ENCODE measurements at places on chromosomes 11 and 22. TPM values are rescaled to one million over a fixed set of nuclear protein-coding genes. Genes with fewer than 3 reads are reported as not detected.

DNA sequence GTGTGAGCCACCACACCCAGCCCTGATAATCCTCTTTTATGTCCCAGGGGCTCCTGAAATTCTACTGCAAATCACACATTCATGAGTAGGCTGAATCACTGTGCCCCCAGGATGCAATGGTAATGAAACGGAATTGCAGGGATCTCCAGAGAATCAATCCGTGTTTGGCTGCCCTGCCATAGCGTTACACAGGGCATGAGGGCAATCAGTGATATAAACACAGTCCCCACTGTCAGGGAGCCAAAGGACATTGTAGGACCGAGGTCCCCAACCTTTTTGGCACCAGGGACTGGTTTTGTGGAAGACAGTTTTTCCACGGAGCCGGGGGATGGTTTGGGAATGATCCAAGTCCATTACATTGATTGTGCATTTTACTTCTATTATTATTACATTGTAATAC is 9.0 kb upstream of the PLA2G6 start:
- DNase-seq: no peak

DNA sequence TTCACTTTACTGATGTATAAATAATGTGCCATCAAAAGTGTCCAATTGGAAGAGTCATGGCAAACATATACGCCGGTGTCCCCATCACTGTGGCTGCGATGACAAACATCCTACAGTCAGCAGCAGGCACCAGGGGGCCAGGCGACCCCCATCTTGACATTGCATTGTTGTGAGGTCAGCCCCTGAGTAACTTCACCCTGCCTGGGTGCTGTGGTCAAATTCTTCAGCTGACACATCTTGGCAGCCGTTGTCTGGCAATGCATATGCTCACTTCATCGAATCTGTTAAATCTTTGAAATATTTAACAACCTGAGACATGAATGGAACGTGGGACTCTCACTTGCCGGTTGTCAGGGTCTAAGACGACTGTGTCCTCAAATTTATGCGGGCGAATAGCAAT is 430.9 kb downstream of the BRD1 start:
- no peak for DNase-seq

DNA sequence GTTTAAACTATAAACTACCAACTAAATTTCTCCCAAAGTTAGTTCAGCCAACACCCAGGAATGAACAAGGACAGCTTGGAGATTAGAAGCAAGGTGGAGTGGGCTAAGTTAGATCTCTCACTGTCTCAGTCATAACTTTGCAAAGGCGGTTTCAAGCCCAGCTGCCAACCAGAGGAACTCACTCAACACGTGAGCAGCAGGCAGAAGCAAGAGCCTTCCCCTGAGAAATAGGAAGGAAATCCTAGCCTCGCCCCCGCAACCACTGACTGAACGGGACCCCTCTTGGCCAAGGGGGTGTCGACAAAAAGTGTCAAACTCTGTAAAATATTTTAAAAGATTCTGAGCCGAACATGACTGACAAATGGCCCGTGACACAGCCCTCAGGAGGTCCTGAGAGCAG is 4.4 kb upstream of the KRTAP5-9 start:
- peak; percentile 9 for DNase-seq

GRCh38 chr11:3609416-3610265 is 32.2 kb downstream of the ART5 start:
- DNase-seq: peak; percentile 11

DNA sequence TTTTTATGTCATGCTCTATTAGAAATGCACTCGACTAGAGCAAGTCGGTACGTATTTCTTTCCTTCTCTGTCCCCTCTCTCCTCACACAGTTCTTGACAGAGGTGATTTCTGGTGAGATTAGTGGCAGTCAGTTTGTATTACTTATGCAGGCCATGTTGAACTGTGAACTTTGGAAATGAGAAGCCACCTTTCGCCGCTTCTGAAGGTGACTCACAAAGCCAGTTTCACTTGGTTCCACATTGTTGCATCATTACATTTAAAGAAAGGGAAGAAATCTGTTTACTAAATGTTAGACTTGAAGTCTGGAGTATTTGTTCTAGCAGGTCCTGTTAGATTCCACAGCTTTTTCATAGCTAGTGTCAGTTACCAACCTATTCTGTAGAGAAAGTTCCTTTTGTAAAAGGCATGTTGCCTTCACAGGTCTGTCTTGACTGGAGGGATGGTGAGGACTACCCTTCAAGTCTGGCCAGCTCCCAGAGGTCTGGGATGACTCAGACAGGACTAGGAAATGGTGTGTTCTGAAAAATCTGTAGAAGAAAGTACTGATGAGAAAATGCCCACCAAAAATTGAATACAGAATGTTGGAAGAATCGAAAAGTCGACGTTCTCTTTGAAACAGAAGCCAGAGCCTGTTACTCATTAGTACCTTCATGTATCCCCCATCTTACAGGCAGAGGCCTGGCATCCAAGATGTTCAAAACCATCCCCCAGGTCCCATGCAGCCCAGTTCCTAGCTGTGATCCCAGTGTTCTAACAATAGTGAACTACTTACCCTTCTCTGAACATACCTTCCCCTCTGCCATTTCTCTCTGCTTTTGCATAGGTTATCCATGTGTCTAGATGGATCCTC is 181.4 kb downstream of the DBX1 start:
- no peak for DNase-seq

DNA sequence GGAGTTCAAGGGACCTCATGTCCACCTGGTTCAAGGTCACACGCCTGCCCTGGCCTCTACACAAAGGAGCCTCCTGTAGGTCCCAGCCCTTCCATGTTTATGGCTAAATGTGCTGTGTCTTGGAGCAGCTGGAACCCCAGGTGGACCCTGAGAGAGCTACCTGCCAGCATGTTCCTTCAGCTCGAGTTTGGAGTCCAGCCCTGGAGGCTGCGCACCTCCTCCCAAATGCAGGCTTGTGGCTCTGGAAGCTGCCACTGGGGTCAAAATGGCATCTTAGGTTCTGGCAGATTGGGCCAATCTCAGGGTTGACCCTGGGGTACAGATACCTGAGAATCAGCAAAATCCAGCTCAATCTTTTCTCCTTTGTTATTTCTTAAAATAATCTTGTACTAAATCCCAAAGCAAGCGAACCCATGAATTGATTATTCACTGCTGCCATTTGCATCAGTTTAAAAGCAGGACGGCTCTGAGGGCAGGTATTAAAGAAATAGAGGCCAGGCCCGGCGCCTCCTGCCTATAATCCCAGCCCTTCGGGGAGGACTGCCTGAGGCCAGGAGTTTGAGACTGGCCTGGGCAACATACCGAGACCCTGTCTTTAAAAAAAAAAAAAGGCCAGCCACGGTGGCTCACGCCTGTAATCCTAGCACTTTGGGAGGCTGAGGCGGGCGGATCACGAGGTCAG is 2.9 kb downstream of the TNFRSF13C start:
- DNase-seq: no peak

- DNase-seq: no peak
These were observed 141.0 kb downstream of the BRD1 start for GRCh38 chr22:49686495-49687219.

- peak; percentile 37 for DNase-seq
These were observed 66.3 kb downstream of the ETS1 start for GRCh38 chr11:128520888-128521681.

DNA sequence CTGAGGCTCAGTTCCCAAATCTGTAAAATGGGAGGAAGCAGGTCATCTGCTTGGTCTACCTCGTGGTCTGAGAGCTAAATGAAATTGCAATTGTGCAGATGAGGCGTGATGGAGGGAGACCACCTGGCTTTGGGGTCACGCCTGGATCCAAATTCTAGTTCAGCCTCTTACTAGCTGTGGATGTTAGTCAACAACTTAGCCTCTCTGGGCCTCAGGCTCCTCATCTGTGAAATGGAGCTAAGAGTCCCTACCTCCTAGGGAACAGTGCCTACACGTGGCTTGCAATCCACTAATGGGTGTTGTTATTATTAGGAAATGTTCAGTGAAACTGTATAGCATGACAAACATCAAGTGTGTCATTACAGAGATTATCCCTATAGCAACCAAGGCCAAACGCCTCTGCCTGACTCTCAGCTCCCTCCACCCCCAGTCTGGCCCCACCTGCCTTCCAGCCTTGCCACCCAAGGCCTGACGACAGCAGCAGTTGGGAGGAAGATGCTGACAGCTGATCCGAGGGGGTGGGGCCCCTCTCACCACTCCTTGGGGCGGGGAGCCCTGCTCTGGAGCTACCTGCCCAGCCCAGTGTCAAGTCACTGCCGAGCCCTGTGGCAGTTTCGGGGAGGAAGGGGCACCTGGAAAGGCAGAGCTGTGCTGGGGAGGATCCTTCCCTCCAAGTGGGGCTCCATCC is 1.7 kb upstream of the RHOD start:
- no peak for DNase-seq

DNA sequence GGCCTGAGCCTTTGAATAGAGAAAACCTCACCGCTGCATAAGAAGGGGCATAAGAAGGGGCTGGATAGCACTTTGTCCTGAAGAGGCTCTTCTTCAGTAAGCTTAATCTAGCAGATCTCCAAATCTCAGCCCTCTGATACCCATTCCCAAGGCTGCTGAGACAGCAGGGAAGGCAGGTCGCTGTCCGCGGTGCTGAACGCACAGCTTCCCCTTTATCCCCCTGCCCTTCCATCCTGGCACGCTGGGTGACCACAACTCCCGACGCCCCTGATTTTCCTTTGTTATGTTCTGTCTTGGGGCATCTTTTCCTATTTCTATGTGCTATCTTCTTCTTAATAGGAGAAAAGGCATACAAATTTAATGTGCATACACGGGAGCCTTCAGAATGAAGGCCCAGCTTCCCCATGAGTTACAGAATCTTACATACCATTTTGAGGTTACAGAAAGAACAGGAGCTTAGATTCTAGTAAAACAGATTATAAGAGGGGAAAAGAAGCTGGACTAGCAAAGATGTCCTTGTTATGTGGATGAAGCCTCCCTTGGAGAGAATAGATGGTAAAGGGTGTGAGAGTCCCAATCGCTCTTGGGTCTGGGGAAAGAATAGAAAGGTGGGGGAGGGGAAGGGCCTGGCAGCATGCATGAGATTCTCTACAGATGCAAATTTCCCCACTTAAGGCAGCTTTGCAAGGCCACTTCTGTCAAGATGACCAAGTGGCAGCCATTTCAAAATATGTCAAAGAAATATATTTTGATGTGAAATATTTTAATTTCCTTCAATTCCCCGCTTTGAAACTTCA is 5.7 kb upstream of the SULT4A1 start:
- DNase-seq: no peak

- DNase-seq: no peak
These were observed 123.6 kb upstream of the MTNR1B start for GRCh38 chr11:92845805-92846204.

- no peak for DNase-seq
These were observed 32.0 kb downstream of the BUD13 start for GRCh38 chr11:116740741-116741140.

DNA sequence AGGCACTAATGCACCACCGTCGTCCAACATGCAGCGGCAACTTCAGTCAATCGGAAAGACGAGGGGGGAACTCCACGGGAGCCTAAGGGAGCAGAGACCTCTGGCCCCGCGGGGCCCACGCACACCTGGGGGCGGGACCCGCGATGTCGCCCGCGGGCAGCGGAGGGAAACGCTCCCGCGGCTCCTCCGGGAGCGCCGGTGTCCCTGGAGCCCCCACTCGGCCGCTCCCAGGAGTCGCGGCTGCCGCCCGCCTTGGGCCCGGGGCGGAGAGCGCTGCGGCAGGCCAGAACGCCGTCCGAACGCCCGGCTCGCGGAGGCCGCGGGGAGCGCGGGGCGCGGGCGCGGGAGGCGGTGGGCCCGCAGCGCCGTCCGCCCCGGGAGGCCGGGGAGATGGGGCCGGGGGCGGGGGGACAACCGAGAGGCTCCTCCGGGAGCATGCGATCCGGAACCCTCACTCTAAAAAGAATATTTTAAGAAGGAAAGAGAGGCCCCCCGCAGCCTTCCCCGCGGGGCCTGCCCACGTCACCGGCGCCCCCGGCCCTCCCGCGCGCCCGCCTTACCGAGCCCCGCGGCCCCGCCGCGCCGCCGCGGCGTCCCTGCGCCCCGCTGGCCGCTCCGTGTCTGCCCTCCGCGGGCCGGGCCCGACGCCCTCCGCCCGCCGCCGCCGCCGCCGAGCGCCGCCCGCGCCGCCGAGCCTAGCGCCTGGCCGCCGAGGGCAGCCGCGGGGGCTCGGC is 86.6 kb upstream of the ARHGAP32 start:
- DNase-seq: peak; percentile 41

DNA sequence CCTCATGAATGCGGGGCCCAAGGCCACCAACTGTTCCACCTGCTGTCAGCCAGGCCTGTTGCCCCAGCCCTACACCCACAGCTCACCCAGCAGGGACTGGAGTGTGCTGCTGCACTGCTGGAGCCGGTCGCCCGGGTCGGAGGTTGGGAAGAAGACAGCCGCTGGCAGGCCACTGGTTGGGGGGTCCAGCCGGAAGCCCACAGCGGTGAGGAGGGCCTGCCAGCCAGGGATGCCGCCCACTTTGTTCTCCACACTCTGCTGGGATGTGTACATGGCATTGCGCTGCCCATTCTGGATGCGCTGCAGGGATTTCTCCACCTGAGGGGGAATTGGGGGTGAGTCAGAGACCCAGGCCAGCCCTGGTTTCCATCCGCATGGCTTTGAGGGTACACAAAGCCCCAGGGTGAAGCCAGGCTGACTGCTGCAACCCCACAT is 74.2 kb upstream of the PITPNB start:
- DNase-seq: no peak

DNA sequence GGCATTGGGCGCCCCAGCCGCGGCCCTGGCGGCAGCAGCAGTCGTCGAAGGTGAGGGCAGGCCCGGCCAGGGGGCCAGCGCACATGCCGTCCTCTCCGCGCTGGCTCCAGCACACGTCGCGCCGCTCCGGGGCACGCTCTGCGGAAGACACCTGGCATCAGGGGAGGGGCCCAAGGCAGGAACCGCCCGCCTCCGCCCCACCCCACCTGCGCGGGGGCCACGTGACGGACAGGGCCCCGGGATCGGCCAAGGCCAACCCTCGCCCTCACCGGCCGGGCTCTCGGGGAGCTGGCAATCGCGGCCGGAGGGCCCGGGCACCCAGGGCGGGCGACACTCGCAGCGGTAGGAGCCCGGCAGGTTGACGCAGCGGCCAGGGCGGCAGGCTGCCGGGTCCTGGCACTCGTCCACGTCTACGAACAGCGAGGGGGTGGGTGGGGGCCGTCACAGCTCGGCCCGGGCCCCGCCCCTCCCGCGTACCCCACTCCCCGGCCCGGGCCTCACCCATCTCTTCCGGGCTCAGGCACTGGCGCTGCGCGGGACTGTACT is 14.9 kb downstream of the SCYL1 start:
- no peak for DNase-seq

GRCh38 chr11:12755510-12756453 is 81.6 kb downstream of the TEAD1 start:
- DNase-seq: no peak

KCNK7 gene
- not detected for polyA plus RNA-seq

TMA7B gene
- polyA plus RNA-seq: 1.1 TPM

ARFGAP2 gene
- polyA plus RNA-seq: 110 TPM

MPEG1 gene
- 96.5 TPM for polyA plus RNA-seq

UEVLD gene
- polyA plus RNA-seq: 8.8 TPM

TRIM22 gene
- 260 TPM for polyA plus RNA-seq

CLDN5 gene
- 1.4 TPM for polyA plus RNA-seq

SCGB1D2 gene
- not detected for polyA plus RNA-seq

RAB3IL1 gene
- not detected for polyA plus RNA-seq

POU2AF2 gene
- polyA plus RNA-seq: not detected

CD81 gene
- polyA plus RNA-seq: 232 TPM

TPBGL gene
- not detected for polyA plus RNA-seq

GGTLC3 gene
- not detected for polyA plus RNA-seq
